Stomach (tissue), 19 donors: ENCODE measurements at places on chromosomes 13 and 19.

GRCh38 chr13:20077086-20077485 is 83.8 kb downstream of the GJA3 start:
- DNase-seq: no peak

- peak; percentile 68 for DNase-seq
These were observed 495.9 kb downstream of the GPC5 start for GRCh38 chr13:91894316-91894715.

DNA sequence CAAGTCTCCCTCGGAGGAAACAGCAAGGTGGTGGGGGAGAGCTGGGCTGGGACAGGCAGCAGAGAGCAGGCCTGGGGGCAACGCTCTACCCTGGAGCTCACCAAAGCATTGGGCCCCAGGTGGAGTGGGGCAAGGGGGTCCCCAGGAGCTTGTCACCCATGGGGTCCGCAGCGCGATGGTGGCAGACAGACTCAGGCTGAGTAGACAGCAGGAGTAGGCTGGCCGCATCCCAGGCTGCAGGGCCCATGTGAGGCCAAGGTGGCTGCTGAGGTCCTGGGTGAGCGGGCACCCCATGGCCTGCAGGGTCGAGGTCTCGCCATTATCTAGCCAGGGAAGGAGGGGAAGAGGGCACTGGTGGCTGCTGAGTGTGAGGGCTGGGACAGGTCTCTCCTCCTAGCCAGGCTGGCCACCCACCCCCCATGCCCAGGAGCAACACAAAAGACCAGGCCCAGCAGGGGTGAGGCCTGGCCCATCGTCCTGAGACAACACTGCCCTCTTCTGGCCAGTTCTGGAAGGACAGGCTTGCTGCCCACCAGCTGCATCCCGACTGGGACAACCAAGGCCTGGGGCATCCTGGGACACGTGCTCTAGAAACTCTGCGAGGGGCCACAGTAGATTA is 33.1 kb downstream of the CEBPG start:
- peak; percentile 89 for DNase-seq

DNA sequence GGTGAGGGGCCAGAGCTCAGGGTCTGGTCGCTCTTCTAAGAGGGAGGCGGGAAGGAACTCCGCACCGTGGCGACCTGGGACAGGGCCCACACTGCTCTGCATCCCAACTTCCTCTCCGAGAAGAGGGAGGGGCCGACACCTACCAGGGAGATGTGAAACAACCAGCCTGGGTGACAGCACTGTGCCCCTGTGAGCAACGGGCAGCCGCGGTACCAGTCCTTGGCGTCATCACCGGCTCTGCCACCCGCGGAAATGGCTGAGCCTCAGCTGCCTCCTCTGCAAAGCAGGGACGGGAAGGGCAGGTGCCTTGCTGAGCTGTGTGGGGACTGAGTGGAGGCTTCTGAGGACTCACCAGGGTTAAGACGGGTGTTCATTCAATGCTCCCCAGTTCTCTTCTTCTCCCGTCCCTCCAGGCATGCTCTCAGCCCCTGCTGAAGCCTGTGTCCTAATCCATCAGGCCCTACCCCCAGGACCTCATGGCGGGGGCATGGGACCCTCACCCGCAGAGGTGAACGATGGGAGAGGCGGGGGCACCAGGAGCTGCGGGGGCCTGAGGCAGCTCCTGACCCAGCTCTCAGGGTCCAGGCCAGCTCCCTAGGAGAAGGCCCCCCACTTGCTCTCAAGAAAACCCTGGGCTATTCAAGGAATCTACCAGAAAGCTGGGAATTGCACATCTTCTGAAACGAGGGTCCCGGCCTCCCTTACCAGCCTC is 9.3 kb downstream of the ZNF787 start:
- peak; percentile 66 for DNase-seq

GRCh38 chr19:27779954-27780353 is 1433.0 kb downstream of the UQCRFS1 start:
- no peak for DNase-seq

DNA sequence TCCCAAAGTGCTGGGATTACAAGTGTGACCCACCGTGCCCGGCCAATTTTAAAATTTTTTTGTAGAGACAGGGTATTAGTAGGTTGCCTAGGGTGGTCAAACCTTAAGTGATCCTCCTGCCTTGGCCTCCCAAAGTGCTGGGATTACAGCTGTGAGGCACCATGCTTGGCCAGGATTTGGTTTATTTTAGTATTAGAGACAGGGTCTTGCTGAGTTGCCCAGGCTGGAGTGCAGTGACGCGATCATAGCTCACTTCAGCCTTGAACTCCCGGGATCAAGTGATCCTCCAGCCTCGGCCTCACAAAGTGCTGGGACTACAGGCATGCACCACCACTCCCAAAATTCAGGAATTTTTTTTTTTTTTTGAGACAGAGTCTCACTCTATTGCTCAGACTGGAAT is 5.4 kb upstream of the ZNF414 start:
- no peak for DNase-seq

DNA sequence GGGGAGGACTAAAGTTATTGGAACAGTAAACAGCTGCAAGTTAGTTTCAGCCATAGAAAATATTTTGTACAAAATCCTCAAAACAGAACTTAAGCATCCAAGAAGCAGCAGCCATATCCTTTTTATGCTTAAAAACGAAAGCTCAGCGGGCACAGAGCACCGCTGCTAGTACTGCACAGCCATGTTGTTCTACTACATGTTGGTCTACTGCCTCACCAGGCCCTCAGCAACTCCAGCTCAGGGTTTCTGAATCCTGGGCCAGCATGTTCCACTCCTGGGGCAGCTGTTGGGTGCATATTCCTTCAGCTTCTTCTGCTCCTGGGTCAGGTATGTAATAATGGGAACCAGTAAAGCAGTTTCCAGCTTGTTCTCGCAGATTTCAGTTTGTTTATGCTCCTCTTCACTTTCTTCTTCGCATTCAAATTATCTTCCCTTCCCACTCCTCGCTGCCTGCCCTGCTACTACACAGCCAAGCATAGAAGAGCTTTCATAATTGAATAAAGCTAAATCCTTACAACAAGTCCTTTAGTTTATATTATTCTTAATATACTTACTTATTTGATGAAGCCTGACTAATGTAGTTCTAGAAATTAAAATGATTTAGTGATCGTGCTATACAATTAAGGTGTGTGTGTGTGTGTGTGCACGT is 820.5 kb upstream of the ATXN8OS start:
- no peak for DNase-seq

GRCh38 chr13:90846936-90847335 is 500.6 kb upstream of the MIR17HG start:
- DNase-seq: no peak

GRCh38 chr13:43985422-43986072 is 105.8 kb downstream of the LACC1 start:
- no peak for DNase-seq

DNA sequence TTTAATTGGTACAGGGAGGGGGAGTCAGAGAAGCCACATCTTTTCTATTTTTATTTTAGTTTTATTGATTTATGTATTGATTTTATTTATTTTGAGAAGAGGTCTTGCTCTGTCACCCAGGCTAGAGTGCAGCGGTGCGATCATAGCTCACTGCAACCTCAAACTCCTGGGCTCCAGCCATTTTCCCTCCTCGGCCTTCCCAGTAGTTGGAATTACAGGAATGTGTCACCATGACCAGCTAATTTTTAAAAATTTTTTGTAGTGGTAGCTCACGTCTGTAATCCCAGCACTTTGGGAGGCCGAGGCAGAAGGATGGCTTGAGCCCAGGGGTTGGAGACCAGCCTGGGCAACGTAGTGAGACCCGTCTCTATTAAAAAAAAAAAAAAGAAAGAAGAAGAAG is 4.1 kb downstream of the IL27RA start:
- no peak for DNase-seq

GRCh38 chr13:36385489-36385888 is 39.3 kb upstream of the SPART start:
- no peak for DNase-seq

- no peak for DNase-seq
These were observed 34.2 kb upstream of the NCCRP1 start for GRCh38 chr19:39162441-39163043.

- no peak for DNase-seq
These were observed at the start of gene TMTC4 for GRCh38 chr13:100674572-100674871. TMTC4 (minus strand) TSS chr13:100674795; CDS start chr13:100670362, 4,433 bp downstream.

- no peak for DNase-seq
These were observed 50.3 kb upstream of the TEX29 start for GRCh38 chr13:111270126-111270525.

- no peak for DNase-seq
These were observed 12.0 kb upstream of the TNFSF11 start for GRCh38 chr13:42561752-42562467.

- DNase-seq: peak; percentile 95
These were observed 1.2 kb upstream of the LENG9 start for GRCh38 chr19:54464630-54465425.

DNA sequence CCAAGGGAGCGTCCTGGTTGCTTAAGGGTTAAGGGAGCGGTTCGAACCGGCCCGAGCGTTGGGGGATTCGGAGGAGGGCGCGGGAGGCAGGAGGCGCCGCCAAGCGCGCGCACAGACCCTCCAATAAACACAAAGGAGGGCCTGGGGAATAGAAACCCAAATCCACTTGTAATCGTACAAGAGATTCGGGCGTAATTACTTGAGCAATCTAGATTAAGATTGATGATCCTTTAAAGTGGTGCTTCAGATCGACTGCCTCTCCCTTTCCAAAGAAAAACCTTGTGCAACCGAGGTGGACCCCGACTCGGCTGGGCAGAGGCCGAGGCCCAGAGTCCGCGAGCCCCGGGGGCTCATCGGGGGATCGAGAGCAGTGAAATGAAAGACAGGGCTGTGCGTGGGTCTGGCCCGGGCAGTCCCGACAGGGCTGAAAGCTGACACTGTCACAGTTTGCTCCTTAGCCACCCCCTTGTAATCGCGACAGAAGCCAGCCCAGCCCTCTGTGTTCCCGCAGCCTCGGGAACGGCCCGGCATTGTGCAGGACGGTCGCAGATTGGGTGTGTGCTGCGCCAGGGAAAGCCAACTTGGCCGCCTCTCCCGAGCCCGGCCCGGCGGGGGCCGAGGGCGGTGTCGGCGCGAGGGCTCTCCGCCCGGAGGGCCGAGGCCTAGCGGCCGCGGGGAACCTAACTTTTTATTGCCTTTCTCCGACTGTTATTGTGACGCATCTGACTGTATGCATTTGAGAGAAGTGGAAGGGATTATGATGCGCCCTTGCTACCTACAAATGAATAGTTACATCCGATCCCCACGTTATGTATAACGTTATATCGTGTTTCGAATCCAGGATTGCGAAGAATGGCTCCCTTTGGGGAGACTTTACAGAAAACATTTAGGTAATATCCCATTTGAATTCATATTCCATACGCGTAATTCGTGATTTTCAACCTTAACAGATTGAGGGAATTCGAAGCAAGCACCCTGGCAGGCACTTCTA is 5.5 kb downstream of the MAB21L1 start:
- no peak for DNase-seq

DNA sequence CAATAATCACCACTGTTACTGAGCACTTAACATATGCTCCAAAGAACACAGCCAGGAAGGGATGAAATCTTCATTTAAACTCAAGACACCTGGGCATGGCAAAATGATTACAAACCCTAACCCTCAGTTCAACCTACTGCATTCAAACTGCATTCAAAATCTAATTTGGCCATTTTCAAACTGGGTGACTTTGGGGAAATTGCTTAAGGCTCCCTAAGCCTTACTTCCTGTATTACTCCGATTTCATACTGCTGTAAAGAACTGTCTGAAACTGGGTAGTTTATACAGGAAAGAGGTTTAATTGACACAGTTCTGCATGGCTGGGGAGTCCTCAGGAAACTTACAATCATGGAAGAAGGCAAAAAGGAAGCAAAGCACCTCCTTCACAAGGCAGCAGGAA is 50.4 kb downstream of the CBY2 start:
- no peak for DNase-seq

- no peak for DNase-seq
These were observed 6.2 kb downstream of the HIPK4 start for GRCh38 chr19:40383668-40384248.

DNA sequence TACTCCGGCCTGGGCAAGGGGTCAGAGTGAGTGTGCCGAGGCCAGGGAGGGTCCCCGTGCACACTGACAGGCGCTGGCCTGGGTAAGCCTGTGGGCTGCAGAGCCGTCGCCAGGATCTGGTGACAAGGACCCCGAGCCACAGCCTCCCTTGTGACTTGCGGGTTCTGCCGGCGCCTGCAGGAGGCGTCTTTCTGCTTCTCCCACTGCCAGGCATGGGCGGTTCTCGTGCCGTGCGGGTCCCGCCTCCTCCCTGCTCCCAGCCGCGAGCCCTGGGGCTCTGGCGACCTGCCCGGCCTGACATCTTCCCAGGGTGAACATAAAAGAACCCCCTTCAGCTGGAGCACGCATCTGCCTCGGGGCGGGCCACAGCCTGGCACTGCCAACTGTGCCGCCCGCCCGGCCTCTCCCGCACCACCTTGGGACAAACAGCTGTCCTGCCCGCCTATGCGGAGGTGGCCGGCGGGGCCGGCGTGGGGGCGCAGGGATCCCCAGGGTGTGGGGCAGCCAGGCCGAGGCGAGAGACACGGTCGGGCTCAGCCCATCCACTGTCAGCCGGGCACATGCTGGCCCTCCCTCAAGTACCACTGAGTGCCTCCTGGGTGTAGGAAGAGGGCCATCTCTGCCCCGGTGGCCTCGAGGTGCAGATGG is 1.5 kb upstream of the HCN2 start:
- peak; percentile 70 for DNase-seq

- DNase-seq: peak; percentile 50
These were observed 152.9 kb downstream of the SIPA1L3 start for GRCh38 chr19:38059897-38060296.

DNA sequence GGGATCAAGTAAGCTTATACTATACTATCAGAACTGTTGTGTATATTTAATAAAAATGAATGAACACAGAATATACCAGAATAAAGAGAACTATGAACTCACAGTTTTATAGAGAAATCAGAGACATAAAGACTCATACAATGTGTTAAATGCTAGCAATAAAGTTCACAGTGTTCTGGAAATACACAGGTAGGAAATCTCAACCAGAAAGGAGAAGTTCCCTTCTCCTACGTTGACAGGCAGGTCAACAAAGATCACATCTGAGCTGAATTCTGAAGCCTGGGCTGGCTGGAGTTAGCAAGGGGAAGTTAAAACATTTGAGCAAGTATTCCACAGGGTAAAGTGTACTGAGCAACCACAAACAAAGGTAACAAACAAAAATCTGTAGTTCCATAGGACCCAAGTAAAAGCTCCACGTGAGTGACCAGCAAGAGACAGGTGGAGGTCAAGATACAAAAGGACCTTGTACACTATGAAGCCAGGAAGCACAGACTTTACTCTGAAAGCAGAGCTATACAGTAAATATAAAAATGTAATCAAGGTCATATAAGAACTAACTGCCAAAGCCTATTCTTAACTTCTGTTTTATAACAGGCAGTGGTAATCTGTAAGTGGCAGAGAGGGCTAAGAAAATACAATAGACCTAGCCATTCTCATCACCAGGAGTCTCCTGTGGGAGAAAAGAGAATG is 13.0 kb downstream of the FBXL3 start:
- no peak for DNase-seq
